Putamen (tissue), 1 donor: ENCODE measurements at places on chromosomes 7 and 10.

DNA sequence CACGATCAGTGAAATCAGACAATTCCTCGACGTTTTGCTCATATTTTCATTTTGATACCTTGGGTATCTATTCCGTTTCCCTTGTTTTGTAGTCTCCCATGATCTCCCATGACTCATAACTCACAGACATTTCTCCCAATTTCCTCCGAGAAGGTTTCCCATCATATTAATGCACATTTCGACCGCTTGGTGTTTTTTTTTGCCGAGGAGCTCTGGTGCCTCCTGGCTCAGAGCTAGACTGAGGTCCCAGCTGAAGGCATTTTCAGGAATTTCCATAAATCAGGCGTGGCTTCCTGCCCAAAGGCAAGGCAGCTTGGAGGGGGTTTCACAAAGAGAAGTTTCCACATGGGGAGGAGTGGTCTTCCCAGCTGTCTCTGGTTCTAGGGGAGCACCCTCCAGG, 148.2 kb upstream of the TNS3 start:
- no peak for DNase-seq

DNA sequence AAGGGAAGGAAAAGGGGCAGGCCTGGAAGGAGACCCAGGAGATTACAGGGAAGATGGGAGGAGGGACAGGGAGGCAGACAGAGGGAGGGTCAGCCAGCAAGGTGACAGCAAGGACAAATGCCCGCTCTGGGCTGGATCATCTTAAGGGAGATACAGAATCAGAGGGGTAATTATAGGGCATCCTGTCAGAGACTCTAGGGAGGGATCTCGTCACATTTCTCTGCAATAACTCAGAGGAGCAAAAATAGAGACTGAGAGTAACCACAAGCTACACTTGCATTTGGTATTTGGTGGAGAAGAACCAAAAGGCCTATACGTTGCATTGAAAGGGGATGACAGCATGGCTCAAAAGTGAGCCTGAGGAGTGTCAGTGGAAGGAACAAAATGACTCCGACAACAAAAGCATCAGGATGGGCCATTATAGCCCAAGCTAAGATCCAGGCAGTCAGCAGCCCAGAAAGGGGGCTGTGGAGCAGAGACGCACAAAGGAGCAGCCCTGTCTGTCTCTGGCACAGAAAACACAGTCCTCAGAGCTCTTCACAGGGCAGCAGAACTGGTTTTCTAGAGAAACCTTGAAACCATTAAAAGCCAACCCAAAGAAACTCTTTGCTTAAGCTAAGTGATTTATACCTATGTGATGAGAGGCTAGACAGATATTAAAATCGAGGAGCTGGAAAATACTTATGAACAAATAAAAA, 430.2 kb upstream of the VSTM2A start:
- DNase-seq = no peak

- DNase-seq = no peak
These were observed 596.0 kb downstream of the XPNPEP1 start for GRCh38 chr10:109327266-109327665.

DNA sequence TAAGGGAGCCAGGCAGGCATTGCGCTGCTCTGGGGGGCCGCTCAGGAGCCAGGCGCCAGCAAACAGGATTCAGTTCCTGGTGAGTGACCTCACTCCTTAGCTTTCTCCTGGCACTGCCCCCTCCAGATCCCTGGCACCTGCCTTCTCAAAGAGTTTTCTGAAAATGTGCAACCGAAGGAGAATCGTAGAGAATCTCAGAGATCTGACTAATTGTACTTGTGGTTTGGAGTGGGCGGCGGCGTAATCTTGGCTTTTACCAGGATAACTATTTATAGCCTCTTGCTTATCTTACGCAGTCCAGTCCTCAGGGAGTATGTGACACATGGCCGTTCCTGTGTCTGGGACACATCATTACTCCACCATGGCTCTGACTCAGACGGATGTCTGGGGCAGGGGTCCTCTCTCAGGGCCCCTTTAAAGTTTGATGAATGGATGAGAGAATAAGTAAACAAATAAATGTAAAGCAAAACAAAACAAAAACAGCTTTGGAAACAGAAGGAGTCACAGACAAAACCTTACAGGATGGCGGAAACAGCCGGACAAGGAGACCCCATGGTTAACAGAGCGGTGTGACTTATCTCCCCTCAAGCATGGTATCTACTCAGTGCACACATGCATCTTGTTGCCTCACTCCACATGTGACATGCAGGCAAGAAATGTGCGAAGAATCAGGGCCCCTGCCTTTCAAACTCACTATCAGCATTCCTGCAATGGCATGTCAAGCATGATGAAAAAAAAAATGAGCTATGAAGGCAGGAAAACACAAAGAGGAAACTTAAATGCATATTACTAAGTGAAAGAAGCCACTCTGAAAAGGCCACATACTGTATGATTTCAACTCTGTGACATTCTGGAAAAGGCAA, 99.7 kb downstream of the TNS3 start:
- DNase-seq = no peak

- no peak for DNase-seq
These were observed 866.4 kb downstream of the LRMDA start for GRCh38 chr10:76297780-76298281.

DNA sequence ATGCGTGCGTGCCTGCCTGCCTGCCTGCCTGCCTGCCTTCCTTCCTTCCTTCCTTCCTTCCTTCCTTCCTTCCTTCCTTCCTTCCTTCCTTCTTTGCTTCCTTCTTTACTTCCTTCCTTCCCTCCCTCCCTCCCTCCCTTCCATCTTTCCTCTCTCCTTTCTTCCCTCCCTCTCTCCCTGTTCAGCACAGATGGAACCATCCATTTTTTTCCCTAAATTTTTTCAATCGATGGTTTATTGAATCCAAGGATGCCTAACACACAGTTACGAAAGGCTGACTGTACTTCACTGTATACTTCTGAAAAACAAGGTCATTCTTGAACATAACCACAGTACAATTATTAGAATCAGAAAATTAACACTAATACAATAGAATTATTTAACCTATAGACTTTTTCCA, 53.8 kb downstream of the ABCA13 start:
- no peak for DNase-seq

DNA sequence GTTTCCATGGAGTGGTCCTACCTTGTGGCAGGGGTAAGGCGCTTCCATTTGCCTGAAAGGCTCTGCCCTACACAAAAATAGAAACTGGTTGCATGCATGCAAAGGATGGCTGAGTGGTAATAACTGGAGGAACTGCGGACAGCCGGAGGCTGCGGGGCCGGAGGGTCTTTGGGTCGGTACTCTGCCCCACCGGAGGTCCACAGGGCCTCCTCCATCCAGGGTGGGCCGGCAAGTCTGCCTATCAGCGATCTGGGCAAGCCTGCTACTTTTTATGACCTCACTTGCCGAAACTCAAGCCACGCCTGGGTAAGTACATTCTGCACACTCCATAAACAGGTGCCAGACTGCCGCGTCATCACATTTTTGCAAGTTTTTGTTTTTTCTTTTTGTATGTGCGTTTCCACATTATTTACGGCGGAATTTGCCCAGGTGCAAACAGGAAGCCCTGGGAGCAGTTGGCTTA, 30.0 kb downstream of the TACC2 start:
- DNase-seq = no peak

GRCh38 chr7:17523813-17524739, 225.6 kb downstream of the AHR start:
- DNase-seq = no peak

DNA sequence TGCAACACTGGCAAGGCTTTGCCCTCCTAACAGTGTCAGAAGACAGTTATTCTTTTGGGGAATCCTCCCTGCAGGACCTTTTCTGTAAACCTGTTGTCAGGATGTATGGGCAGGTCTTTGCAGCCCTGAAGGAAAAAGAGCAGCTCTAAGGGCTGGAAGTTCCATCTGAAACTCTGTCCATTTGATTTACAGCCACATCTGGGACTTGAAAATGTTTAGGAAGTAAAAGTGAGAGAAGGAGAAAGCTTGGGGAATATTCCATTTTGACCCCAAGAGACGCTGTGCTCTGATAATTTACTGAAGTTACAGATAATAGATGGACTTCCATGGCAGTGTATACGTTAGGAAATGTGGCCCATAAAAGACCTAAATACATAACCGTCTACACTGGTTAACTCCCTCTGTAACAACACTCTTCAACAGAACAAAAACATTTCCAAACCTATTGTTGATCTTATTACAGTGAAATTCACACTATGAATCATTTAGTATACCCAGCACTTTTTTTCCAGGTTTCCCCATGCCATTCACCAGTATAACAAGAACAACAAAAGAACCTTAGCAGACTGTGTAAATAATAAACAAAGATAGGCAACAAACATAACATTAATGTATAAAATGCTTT, 89.1 kb downstream of the KIAA1549 start:
- DNase-seq = no peak

DNA sequence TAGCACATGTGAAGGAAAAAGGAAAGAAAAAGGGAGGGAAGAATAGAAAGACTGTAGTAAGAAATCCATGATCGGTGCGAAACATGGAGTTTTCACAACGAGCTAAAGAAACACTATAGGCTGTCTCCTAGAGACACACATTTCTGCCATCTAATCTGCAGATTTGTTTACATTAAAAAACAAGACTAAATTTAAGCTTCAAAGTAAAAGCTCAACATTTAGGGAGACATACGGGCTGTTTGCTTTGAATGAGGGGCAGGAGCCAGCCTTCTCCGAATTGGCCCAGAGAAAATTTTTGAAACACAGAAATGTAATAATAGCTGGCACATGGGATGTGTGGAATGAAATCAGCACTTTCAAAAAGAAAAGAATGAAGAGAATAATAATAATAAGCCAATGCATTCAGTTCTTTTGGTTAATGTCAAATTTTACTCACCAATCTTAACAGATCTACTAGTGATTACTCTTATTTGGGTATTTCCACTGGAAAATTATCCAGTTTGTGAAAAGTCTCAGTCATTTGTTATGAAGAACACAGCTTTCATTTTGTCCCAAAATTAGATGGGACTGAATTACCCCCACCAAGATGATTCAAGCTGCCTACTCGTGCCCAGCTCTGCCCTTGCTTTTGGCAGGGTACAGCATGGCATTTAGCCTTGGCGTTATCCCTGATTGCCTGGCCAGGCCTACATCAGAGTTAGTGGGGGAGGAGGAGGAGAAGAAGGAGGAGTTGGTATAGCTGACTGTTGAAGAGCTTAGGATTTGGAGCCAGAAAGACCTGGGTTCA, 47.1 kb downstream of the MTURN start:
- no peak for DNase-seq

- DNase-seq = no peak
These were observed 114.8 kb upstream of the WAC start for GRCh38 chr10:28418069-28418468.

DNA sequence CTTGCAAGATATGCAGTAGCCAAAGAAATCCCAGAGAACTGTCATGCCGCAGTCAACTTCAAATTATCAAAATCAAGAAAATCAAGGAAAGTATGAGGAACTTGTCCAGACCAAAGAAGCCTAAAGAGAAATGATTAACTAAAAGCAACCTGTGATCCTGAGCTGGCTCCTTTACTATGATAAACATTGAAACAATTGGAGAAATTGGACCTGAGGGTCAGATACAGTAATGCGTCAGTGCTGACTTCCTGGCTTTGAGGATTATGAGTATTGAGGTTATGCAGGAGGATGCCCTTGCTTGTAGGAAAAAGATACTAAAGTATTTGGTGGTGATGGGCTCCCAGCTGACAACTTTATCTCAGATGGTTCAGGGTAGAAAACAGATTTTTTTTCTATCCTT, 324.7 kb upstream of the AKR1E2 start:
- no peak for DNase-seq

- no peak for DNase-seq
These were observed 139.9 kb downstream of the TNS3 start for GRCh38 chr7:47441796-47442604.

- DNase-seq = no peak
These were observed 72.5 kb downstream of the CDK6 start for GRCh38 chr7:92763636-92764423.

DNA sequence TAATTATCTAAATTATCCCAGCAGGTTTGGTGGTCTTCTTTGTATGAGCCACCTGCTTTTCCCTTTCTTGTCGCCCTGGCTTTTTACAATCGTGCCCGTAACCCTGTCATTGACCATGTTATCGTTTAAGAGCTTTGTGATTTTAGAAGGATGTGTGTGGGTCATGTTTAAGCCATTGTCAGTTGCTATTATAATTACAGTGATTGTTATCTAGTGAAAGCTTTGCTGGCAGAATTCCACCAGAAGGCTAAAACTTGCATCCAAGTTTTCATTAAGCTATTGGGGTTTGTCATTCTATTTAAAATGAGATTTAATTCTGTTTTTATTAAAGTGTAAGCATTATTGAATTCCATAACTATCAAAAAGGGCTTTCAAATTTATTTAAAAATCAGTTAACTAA, 354.2 kb upstream of the TMEM229A start:
- peak; percentile 22 for DNase-seq

DNA sequence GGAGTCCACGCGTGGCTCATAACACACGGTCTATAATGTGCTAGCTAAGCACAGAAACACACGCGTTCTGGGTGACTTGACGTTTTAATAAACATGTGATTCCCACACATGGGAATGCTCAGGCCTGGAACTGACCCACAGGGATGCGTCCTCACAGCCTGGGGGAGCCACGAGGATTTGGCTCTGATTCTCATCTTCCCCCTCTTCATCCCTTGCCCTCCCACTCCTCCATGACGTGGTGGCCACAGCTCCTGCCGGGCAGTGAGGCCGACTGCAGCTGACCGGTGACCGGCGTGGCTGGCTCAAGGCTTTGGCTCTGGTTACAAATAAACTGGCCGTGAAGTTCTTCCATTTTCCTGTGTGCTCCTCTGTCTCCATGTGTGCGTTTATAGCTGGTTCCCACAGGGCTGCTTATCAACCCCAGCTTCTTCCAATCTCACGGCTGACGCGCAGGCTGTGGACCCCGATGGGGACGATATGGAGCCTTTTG, 40.9 kb upstream of the KLF6 start:
- DNase-seq = no peak

GRCh38 chr7:29548823-29549222, 14.8 kb upstream of the PRR15 start:
- DNase-seq = no peak

- peak; percentile 83 for DNase-seq
These were observed at the start of gene DNAJC12 for GRCh38 chr10:67837541-67838314. Gene DNAJC12 (minus strand): TSS chr10:67838188. CDS start chr10:67838011, 177 bp downstream.

GRCh38 chr10:32104181-32104580, 48.0 kb upstream of the KIF5B start:
- DNase-seq = no peak

- DNase-seq = no peak
These were observed 20.1 kb upstream of the FAM170B start for GRCh38 chr10:49153971-49154370.

DNA sequence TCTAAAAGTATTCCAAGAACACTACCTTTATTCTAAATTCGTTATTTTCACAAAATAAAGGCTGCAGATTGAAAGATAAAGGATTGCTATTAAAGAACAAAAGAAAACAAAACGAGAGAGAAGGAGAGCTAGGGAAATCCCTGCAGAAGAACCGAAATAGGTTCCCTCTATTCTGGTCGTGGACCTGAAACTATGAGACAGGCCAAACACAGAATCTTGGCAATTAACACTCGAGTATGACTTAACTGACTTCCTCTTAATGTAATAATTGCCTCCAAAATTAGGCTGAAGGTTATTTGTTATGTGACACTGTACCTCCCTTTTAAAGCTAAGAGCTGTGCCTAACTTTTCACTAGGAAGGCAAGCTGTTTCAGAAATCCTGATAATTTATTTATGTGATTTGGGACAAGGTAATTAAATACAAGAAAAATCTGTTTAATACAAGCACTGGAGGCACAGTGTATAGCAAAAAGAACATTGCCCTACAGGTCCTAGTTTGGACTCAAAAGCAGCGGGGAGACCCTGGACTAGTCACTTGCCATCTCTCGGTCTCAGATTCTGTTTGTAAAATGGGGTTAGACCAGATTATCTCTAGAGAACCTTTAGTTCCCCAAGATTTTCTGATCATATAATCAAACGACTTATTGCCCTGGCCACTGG, 11.6 kb downstream of the NAMPT start:
- DNase-seq = no peak

GRCh38 chr7:122467661-122468449, 163.3 kb upstream of the FEZF1 start:
- DNase-seq = no peak
